ENCODE measurements at places on chromosomes 11 and 22.

- DNase-seq = no peak
Measured at GRCh38 chr11:110034806-110035205, 58.4 kb upstream of the ZC3H12C start.

DNA sequence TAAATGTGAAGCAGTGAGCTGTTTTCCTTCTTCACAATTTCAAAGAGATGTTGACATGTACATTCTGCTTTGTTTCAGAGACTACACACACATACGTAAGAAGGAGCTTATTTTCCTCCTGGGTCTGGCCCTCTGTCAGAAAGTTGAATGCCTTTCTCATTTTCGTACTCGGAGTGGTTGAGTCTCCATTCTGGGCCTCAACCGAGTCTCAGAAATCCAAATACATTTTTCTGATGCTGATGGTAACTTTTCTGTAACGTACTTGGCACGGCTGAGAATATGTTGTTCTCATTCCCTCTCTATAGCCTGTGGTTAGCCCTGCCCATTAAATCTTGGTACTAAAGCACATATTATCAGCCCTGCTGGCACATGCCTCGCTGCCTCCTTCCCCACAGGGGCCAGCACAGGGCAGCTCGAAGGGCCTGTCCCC lies 25.3 kb downstream of the PARVA start:
- DNase-seq = no peak

GRCh38 chr11:125345421-125346178 lies 150.5 kb downstream of the FEZ1 start:
- DNase-seq = no peak

- no peak for DNase-seq
Measured at GRCh38 chr22:43151251-43152002, at the start of gene TSPO. Gene TSPO (plus strand): TSS chr22:43151559. CDS start chr22:43159239, 7,680 bp downstream.

GRCh38 chr11:28464252-28464867 lies 356.2 kb downstream of the METTL15 start:
- no peak for DNase-seq

DNA sequence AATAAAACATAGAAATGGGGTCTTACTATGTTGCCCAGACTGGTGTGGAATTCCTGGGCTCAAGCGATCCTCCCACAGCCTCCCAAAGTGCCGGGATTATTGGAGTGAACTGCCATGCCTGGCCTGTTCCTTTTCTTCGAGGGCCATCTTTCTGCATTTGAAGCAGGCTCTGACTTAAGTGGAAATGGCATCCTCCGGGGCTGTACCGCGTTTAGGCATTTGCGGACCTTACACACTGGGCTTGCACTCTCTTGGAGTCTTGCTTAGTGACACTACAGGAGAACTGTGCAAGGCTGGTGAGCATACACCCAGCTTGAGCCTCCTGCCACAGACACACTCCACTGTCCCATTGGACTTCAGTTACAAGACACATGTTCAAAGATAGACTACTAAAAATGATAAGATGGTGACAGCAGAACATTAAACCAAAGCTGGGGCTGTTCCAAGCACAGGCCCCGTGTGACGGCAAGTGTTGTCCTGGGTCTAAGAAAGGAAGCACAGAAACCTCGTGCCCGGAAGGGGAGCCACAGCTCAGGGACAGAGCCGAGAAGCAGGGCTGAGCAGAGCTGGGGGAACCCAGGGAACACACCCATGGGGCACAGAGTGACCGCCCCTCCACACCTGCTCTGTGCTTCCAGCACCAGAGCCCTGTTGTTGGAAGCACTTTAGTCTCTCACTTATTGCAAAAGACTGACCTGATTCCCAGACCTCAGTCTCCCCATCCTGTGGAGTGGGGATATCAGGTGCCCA lies 59.0 kb upstream of the SHANK2 start:
- DNase-seq = no peak

DNA sequence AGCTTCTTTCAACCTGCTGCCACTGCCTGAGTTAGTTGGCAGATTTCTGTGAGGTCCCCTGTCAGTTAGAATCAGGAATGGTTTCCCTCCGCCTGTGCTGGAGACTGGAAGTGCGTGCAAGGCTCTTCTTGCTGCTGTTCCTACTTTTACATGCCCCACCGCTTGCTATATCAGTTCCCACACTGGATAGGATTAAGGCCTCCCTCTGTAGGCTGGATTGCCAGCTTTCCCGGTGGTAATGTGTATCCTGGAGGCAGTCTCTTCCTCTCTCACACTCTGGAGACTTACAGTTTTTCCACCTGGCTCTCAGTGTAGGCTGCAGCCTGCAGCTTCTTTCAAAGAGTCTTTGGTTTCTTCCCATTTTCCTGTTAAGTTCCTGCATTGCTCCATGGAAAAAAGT lies 66.5 kb downstream of the ARHGAP42 start:
- no peak for DNase-seq

GRCh38 chr22:39294571-39295468 lies 24.6 kb downstream of the RPL3 start:
- DNase-seq = no peak

- no peak for DNase-seq
Measured at GRCh38 chr11:62344210-62344609, 7.0 kb downstream of the ASRGL1 start.

DNA sequence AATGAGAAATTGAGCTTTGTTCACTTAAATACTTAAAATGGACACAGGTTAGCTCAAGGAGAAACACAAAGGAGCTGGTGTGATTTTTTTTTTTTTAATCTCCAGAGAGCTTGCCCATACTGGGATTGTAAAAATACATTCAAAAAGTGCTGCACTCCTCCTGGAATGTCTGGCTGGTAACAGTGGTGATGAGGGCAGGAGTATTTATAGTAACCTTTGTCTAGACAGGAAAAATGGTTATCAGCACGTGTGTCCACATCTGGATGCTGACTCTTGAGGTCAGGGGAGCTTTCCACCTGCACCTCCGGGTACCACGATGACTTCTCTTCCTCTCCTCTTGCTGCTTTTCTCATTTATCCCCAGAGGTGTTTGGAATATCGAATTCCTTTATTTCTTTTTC lies 30.1 kb downstream of the EXT2 start:
- no peak for DNase-seq

- DNase-seq = no peak
Measured at GRCh38 chr11:9615031-9615451, 41.6 kb downstream of the WEE1 start.

DNA sequence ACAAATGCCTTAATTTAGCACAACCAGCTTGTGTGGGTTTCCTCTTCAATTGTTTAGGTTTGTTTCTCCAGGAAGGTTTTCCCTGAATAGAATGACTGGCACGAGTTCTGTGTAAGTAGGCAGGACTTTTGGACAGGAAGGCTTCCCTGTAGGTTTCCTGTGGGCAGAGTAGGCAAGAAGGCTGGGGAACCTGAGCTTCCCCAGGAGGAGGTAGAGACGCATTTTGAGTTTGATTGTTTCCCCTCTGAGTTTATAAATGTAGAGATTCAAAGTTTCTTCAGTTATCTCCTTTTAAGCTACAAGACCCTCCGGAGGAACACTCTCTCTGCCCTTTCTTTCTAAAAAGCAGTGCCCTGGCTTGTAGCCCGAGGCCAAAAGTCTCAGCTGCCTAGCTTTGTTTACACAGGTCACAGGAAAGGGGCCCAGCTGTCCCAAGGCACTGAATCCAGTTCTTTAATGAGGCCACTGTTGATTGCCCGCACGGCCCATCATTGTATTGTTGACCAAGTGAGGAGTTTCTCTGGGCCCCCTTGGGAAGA lies 66.6 kb upstream of the RDX start:
- DNase-seq = no peak

- DNase-seq = no peak
Measured at GRCh38 chr22:34914846-34915245, 151.1 kb upstream of the ISX start.

DNA sequence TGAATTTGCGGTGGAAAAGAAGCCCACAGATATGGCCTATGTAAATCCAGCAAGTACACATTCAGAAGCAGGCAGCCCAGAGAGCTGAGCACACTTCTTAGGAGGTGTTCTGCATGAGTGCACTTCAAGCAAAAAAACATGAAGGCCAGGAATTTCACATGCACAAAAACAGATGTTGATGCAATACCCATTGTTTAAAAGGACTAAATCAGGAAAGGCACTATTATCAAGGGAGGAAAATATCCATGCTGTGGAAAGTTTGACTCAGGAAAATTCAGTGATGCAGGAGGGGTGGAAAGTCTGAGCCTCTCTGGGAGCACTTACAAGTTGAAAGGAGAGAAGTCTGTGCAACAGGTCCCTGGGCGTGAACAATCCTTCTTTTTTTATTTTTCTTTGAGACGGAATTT lies 15.8 kb upstream of the CARS1 start:
- no peak for DNase-seq

DNA sequence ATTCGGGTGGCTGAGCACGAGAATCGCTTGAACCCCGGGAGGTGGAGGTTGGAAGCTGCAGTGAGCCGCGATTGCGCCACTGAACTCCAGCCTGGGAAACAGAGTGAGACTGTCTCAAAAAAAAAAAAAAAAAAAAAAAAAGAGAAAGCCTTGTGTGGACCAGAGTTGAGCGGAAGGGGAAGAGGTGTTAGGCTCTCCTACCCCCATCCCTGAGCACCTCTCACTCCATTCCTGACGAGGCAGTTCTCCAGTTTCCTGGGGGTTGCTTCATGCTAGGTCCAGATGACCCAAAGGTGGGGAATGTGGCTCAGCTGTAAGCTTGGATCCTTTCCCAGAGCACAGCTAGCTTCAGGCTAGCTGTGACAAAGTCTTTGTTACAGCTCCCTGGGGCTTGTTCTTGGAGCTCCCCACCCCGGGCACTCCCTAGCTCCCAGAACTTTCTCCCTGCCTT lies 8.8 kb upstream of the DNAL4 start:
- peak; percentile 68 for DNase-seq

GRCh38 chr11:113034576-113034975 lies 73.4 kb downstream of the NCAM1 start:
- DNase-seq = no peak

- no peak for DNase-seq
Measured at GRCh38 chr11:3003396-3004231, 11.5 kb upstream of the NAP1L4 start.

GRCh38 chr22:37427135-37427710 lies at the start of gene ELFN2:
Gene ELFN2 (minus strand): TSS chr22:37427479. CDS start chr22:37375534, 51,945 bp downstream.
- no peak for DNase-seq

DNA sequence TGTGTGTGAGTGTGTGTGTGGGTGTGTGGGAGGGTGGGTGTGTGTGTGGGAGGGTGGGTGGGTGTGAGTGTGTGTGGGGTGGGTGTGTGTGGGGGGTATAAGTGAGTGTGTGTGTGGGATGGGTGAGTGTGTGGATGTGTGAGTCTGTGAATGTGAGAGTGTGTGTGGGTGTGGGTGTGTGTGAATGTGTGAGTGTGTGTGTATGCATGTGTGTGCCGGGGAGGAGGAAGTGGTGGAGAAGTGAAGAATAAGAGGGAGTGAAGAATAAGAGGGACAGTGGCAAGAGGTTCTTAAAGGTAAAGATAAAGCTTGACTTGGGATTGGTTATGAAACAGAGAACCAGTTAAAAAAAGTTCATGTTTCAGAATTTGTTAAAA lies 54.0 kb downstream of the PRR5L start:
- no peak for DNase-seq

DNA sequence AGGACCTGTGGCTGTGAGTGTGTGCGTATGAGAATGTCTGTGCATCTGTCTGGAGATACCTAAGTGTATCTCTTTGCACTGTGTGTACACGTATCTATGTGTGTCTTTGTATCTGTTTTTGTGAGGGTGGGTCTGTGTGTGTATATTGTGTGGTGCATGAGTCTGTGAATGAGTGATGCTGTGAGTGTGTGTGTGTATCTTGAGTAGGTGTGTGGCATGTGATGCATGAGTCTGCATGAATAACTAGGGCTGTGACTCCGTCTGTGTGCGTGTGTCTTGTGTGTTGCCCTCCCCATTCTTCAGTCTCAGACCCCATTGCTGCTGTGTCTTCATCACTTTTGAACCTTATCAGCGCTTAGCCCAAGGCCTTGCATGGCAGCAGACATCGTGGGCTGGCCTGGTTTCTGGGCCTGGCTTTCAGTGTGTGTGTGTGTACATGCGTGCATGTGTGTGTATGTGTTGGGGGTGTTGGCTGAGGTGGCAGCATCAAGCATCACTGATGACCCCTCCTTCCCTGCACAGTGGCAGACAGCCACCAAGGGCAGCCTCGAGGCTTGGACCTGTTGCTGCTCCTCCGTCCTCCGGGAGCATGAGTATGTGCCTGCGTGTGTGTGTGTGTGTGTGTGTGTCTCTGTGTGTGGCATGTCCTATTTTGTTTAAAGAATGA lies 1.4 kb downstream of the SGSM1 start:
- no peak for DNase-seq

DNA sequence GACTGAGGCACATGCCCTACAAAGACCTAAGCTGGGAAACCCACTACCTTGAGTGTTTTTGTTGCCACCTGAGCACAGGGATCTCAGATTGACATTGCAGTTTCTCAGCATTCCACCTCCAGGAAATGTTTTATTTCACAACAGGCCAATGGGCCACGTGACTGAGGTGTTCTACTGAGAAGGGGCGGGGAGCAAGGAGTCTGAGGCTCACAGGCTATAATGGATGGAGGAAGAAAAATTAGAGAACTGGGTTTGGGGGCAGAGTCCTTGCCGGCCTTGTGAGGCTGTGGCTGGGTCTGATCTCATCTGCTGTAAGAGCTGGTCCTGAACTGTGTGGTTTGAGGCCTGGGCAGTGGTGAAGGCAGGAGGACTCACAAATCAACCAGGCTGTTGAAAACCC lies 40.7 kb downstream of the ZNF202 start:
- no peak for DNase-seq

DNA sequence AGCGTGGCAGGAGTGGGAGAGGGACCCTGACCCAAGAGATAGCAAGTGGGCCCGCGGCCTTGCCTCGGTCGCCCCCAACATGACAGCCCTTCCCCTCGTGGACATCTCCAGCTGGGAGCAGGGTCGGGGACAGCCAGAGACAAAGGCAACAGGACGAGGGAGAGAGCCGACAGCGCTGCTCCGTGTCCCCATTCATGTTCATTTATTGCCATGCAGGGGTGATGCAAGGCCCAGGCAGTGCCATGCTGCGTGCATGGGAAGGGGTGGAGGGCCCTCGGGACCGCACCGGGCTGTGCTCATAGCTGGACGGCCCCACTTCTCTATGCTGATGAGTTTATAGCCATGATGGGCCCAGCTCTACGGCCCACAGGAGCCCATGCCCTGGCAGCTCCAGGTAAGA lies 12.7 kb downstream of the MRPL23 start:
- no peak for DNase-seq

GRCh38 chr11:3659595-3660515 lies 11.3 kb downstream of the CHRNA10 start:
- no peak for DNase-seq

GRCh38 chr22:44838316-44839016 lies 86.1 kb downstream of the ARHGAP8 start:
- DNase-seq = no peak

Measured in AG04449 (cell line).